NCI-H146 (cell line): ENCODE measurements at places on chromosomes 6 and 20.
A peak's percentile ranks its signal among the peaks of the same experiment; 100 is the strongest.

DNA sequence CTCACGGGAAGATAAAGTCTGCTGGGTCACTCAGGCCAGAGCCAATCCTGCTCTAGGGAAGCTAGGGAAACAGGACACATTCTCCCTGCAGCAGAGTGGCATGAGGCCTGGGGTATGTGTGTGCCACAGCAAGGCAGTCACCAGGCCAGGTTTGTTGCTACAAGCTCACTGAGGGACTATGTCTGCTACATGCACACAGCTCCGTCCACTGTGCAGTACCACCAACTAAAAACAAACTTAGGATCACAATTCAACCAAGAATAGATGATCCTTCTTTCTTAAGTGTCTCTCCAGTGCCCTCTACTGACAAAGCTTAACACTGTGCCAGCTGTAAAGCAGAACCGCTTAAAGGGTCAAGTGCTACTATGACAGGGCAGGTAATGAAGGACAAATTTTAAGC, 192.5 kb downstream of the PTPRK start:
- peak; percentile 41 for DNase-seq

DNA sequence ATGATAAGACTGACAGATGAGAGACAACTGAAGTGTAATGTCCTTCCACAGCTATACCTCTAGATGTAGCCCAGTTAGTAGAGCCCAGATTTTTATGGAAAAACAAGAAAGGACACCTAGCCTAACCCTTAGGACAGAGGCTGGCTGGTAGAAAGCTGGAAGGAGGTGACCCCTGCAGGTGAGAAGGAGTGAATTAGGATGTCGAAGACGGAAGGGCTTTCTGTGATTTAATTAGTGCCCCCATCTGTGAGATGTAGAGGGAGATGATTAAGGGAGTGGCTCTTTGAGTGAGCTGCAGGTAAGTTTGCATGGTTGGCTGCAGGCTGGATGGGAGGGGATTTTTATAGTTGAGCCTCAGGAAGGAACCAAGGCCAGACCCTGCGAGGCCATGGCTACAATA, 82.8 kb downstream of the GFRA4 start:
- no peak for DNase-seq

DNA sequence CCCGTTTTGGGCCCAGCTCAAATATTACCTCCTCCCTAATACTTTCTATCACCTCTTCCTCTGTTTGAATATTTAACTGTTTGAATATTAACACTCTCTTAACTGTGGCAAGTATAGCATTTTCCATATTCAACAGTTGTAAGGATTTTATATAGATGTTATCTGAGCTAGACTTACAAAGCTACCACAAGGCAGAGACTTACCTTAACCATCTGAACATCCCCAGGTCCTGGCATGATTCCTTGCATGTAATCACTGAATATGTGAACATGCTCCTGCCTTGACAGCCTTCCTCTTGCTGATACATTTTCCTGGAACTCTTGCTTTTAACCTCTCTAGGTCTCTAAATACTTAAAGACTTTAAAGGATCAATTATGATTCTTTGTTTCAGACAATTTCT, 182.4 kb downstream of the MCHR2 start:
- DNase-seq: no peak

- no peak for DNase-seq
These were observed 354.6 kb upstream of the FLRT3 start for GRCh38 chr20:14691994-14692393.

GRCh38 chr20:22562620-22563019, 21.8 kb downstream of the FOXA2 start:
- DNase-seq: peak; percentile 65

GRCh38 chr20:63963348-63963741, 6.4 kb downstream of the ZNF512B start:
- no peak for DNase-seq

- peak; percentile 23 for DNase-seq
These were observed 58.7 kb downstream of the VEGFA start for GRCh38 chr6:43828711-43829110.

- no peak for DNase-seq
These were observed 287.2 kb downstream of the RFPL4B start for GRCh38 chr6:112634376-112634775.
